ENCODE measurements at places on chromosomes 1 and 21. TPM values are rescaled to one million over a fixed set of nuclear protein-coding genes. Genes with fewer than 3 reads are reported as not detected.

The WDR64 gene
- total RNA-seq: not detected

DNA sequence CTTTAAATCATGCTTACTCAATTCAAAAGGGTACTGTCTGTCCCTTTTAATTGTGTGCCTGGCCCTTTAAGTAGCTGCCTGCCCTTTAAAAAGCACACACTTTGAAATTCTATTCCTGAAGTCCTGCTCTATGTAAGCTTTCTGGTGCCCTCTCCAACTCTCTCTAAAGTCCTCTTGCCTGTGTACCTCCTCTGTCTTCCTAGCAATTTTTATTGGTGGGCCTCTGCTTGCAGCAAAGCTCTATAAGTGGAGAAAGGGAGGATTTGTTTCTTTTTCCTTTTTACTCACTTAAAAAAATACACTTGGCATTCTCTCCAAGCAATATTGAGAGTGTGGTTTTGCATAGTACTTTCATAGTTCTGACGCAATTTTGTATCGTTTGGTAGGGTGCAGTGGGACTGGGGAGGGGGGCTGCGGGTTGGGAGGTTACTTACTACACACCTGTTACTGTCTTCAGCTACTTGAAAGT lies 135.4 kb downstream of the LMO4 start:
- no peak for DNase-seq

The CACNA1S gene
- total RNA-seq: not detected

The ADPRS gene
- total RNA-seq: 19.7 TPM

- no peak for DNase-seq
Measured at GRCh38 chr21:38930066-38930465, 124.3 kb downstream of the ETS2 start.

Measured in osteocyte (in vitro differentiated cells).